ENCODE measurements at places on chromosomes 2 and 18. TPM values are rescaled to one million over a fixed set of nuclear protein-coding genes. Genes with fewer than 3 reads are reported as not detected.

The ADAM23 gene
- 9.6 TPM for total RNA-seq

The INHA gene
- not detected for total RNA-seq

The FAM237A gene
- total RNA-seq = not detected

The AQP4 gene
- total RNA-seq = not detected

The ERBB4 gene
- under 0.01 TPM for total RNA-seq

The OTOS gene
- total RNA-seq = not detected

Data from epithelial cell of umbilical artery (primary cell).